Epithelial cell of esophagus (primary cell): ENCODE measurements at places on chromosomes 11 and 22.
A peak's percentile ranks its signal among the peaks of the same experiment; 100 is the strongest.

- no peak for DNase-seq
Observed at GRCh38 chr11:86481399-86481798, 106.7 kb downstream of the CCDC81 start.

GRCh38 chr22:35540595-35541253, at the start of gene RASD2:
RASD2 (plus strand) TSS chr22:35540831; CDS start chr22:35546810, 5,979 bp downstream.
- peak; percentile 37 for DNase-seq

GRCh38 chr11:60848714-60849151, 6.8 kb downstream of the CCDC86 start:
- no peak for DNase-seq

- DNase-seq, result no peak
Observed at GRCh38 chr22:41222846-41223507, 17.8 kb downstream of the CHADL start.

DNA sequence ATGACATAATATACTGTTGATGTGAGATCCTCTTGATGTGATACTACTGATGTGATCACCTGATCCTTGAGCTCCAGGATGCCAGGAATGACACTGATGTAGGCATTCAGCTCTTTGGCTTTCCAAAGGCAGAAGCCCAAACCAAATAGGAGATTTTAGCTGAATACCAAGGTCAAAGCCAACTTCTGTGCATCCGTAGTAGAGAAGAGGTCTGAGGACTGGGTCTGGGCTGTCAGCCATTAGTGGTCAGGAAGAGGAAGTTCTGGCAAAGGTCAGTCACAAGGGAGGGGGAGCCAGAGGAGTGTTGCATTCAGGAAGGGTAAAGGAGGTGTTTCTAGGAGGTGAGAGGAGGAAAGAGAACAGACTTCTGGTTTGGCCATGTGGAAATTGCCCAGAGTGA, 53.4 kb upstream of the PARVG start:
- DNase-seq, result no peak

GRCh38 chr11:35047179-35047578, 91.8 kb upstream of the CD44 start:
- no peak for DNase-seq

DNA sequence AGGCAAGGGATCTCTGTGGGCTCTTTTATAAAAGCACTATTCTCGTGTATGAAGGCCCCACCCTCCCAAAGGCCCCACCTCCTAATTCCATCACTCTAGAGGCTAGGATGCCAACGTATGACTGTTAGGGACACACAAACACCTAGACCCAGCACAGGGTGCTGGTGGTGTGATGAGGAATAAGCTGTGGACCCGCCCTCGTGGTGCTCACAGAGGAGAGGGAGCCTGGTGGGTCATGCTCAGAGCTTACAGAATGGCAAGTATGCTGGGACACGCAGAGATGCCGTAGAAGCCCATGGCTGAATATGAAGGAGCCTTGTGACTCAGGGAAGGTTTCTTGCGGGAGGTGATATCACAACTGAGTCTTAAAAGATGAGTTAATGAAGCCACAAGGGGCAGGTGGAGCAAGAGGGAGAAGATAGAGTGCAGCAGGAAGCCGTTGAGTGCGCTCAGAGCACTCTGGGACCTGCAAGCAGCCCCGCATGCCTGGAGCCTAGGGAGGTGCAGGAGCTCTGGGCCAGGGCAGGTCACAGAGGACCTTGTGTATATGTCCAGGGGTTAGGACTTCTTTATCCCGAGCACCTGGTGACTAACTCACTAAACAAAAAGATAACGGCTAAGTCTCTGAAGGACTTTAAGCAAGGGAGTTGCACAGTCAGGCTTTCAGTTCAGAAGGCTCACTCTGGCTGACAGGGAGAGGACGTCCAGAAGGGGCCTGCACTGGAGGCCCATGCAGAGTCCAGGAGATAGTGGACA, 160.9 kb downstream of the TRIM29 start:
- DNase-seq, result no peak

- DNase-seq, result no peak
Observed at GRCh38 chr11:32561835-32562234, 21.8 kb upstream of the EIF3M start.

- DNase-seq, result peak; percentile 5
Observed at GRCh38 chr11:73453562-73453961, 77.4 kb downstream of the RELT start.

DNA sequence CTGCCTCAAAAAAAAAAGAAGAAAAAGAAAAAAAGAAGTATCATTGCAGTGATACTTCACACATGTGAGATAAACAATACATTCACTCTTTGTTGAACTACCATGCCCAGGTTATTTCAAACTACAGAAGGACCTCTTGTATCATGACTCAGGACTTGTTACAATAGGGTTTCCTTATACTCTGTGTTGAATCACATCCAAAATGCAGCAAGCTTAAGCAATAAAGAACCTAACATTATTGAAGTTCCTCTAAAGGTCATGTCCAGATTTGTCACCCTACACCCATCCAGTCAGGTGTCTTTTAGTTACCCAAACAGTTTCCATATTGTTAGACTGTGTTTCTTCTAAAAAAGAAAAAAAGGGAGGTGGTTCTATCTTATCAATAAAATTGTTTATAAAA, 26.9 kb upstream of the ALKBH3 start:
- peak; percentile 59 for DNase-seq

DNA sequence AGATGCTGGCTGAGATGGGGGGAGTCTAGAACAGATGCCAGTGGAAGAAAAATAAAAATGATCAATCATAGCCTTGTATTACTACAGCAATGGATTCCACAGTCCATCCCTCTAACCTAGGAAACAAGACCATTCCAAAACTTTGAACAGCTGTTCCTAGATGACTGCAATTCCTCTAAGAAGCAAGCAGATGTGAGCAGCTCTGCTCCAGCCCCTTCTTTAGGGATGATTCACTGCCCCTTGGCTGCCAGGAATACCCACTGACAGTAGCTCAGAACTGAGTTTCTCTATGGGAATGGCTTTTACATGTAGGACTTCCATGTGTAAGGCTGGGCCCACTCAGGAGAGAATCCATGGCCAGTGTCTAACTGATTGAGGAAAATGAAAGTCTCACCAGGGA, 943.9 kb downstream of the OPCML start:
- DNase-seq, result no peak

DNA sequence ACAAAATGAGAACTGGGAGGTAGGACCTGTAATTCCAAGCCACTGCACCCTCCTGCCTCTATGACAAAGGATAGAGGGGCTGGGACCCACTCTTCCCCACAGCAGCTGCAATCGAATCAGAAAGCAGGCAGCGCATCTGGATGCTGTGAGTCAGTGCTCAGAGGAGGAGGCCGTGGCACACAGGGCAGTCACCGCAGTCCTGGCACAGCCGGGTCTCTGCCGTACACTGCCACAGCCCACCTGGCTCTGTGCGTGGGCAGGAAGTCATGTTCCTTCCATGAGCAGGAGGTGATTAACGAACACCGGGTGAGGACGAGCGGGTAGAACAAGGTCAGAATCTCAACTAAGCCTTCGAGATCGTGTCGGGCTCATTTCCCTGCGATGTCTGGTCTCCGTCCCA, 30.2 kb upstream of the PPFIA1 start:
- DNase-seq, result no peak

DNA sequence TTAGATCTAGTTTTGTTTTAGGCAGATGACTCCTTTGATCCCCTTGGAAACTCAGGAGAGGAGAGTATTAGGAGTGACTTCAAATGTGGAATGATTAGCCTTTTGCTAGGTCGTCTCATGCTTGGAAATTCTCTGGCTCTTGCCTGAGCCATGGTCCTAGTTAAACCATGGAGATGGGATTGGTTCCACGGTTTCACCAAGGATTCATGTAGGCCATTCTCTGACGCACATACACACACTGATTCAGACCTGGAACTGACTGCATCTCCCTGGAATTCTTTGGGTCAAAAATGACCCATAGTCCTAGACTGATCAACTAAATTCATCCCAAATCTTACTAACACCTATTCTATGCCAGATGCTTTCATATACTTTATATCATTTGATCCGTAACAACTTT, 56.5 kb downstream of the POLD3 start:
- DNase-seq, result no peak

- DNase-seq, result no peak
Observed at GRCh38 chr11:113593698-113594308, 112.3 kb downstream of the TMPRSS5 start.

GRCh38 chr11:96215826-96216225, 127.2 kb downstream of the MAML2 start:
- DNase-seq, result no peak

DNA sequence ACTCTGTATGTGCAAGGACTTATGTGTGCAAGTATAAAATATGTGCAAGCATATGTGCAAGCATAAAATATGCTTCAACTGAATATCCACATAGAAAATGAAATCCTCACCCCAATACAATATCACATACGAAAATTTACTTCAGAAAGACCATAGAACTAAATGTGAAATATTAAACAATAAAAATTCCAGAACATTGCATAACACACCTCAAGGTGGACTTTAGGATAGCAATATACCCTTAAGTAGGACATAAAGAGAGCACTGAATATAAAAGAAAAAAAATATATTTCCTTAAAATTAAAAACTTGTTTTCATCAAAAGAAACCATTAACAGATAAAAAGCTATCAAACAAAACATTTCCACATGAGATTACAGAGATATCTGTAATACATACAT, 67.8 kb downstream of the FCHSD2 start:
- no peak for DNase-seq

GRCh38 chr22:22050141-22050775, 67.7 kb upstream of the TOP3B start:
- no peak for DNase-seq

DNA sequence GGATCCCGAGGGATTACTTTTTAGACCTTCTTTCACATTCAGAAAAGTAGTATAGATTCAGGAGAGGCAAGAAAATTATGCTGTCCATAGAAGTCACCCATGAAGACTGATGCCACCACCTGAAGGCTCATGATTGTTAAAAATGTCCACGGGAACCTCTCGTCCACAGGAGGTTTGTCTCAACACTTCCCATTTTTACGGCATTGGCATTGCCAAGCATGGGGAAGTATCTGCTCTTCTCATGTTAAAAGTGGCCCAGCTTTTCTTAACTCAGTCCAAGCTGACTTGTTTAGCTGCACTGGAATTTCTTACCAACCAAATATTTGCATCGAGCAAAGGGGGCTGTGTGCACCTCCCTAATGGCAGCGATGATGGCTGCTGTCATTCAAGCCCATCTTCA, 9.6 kb downstream of the CDPF1 start:
- no peak for DNase-seq

DNA sequence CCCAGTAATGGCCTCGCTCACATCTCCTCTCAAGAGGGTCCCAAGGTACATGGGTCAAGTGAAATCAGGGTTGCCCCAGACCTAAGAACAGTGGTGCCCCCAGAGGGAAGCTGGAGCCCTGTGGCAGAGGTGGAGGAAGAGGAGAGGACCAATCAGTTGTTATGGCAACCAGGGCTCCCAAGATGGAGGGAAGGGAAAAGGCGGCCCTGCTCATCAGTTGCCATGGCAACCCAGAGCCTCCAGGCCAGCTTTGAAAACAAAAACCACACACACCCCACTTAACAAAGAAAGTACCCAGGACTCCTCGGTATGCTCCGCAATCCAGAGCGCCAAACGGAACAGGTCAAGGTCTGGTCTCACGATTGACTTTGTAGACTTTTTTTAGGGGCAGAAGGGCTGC, 53.5 kb upstream of the SLC35C1 start:
- no peak for DNase-seq

DNA sequence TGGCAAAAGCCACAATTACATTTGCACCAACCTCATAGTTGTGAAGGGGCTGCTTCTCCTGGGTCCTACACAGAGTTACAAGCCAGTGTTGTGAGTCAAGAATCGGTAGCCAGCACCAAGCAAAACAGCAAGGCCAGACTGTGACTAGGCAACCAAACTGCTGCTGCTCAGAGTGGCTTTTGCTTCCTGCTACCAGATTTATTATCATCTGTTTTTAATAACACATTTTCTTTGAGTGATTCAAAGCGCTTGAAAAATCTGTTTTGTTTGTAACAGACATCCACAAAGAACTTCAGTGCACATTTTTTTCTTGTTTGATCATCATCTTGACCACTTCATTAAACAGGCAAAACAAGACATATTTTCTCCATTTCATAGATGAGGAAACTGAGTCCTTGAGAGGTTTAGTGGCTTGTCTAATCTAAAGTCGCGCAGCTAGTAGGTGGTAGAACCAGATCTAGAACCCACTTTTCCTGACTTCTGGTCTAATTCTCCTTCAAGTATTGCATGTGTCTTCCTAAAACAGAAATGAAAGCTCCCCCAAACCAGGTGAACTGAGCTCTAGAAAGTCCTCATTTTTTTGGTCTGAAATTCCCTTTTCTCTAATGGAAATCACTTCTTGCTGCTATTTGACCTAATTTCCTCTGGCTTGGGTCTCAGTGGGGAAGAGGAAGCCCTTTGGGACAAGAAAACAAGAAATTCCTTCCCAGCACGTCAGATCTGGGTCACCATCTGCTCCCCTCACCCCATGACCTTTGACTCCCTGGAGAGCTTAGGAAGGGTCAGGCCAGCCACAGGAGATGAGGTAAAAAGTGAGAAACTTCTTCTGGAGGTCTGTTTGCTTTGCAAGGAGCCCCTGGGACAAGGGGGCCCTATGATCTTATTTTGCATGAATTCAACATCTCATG, 39.9 kb downstream of the CWC15 start:
- DNase-seq, result peak; percentile 9

DNA sequence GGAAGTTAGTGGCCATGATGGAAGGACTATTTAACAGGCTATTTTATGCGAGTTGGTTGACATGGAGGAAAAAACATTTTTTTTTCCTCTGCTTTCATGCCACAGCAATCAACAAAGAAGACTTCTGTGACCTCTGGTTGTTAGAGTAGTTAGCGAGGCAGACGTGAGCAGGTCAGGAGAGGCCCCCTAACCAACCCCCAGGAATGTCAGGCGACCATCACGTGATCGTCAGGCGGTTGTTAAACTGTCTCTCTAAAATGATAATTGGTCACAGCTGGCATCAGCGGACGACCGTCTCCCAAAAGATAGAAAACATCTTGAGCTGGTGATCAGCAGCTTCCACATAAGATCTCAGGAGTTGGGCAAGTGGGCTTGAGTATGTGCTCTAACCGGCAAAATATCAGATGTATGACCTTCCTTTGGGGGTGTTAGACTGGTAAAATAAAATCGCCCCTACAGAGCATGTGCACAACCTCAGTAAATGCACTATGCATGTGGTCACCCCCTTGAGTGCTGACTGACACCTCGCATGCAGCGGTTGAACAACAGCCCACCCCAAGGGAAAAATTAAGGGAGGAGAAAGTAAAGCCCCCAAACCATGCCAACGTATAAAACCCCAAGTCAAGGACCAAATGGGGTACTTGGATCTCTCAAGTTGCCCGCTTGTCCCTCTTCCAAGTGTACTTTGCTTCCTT, 20.9 kb upstream of the NARS2 start:
- no peak for DNase-seq

GRCh38 chr11:16606784-16607674, 131.4 kb upstream of the C11orf58 start:
- DNase-seq, result peak; percentile 43

- peak; percentile 93 for DNase-seq
Observed at GRCh38 chr11:12696911-12697581, 22.8 kb downstream of the TEAD1 start.

- DNase-seq, result peak; percentile 74
Observed at GRCh38 chr11:121451986-121452608, at the start of gene SORL1. SORL1 (plus strand) TSS chr11:121452314; CDS start chr11:121452332, 18 bp downstream.

GRCh38 chr22:46747646-46748045, 9.6 kb upstream of the CERK start:
- DNase-seq, result no peak
